Hepatocyte (in vitro differentiated cells): ENCODE measurements at places on chromosomes 12 and 14. TPM values are rescaled to one million over a fixed set of nuclear protein-coding genes. Genes with fewer than 3 reads are reported as not detected.

Gene NINJ2
- total RNA-seq: 0.70 and 0.92 TPM in 2 replicates

DNA sequence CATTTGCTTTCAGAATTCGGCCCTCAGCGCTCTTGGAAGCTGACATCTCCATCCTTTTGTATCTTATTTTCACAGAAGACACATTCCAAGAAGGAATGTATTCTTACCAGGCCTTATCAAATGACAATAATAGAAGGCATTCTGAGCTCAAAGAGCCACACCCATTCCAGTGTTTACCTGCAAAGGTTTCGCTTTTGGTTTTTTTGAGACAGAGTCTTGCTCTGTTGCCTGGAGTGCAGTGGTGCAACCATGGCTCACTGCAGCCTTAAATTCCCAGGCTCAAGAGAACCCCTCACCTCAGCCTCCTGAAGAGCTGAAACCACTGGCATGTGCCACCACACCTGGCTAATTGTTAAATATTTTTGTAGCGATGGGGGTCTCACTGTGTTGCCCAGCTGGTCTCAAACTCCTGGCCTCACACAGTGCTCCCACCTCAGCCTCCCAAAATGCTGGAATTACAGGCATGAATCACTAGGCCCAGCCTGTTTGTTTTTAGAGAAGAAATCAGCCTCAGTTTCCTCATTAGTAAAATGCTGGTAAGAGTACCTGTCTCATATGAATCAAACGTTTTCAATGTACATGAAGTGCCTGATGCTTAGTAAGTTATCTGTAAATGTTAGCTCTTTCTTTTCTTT is 69.2 kb downstream of the SLC6A12 start:
- no peaks in the 10 kb centered on the region for H3K36me3 ChIP-seq
- peaks cover 31% of the 10 kb centered on the region for H3K4me1 ChIP-seq
- H3K4me3 ChIP-seq: no peak overlapping the region
- no peaks in the 10 kb centered on the region for H3K27me3 ChIP-seq
- H3K27ac ChIP-seq: peak overlapping the region; percentile 77
- DNase-seq: no peak

Gene NKX2-1
- 2.7 and 4.7 TPM in 2 replicates for total RNA-seq

- no peak overlapping the region for H3K4me3 ChIP-seq
- peaks cover 5% of the 10 kb centered on the region for H3K4me1 ChIP-seq
- no peaks in the 10 kb centered on the region for H3K27me3 ChIP-seq
- H3K36me3 ChIP-seq: no peaks in the 10 kb centered on the region
These were observed 12.5 kb upstream of the AJUBA start for GRCh38 chr14:22994762-22995275.

- H3K4me1 ChIP-seq: peaks cover 35% of the 10 kb centered on the region
- no peaks in the 10 kb centered on the region for H3K27me3 ChIP-seq
- H3K4me3 ChIP-seq: no peak overlapping the region
- DNase-seq: peak; percentile 60
These were observed 5.5 kb downstream of the TMEM63C start for GRCh38 chr14:77186911-77187648.

DNA sequence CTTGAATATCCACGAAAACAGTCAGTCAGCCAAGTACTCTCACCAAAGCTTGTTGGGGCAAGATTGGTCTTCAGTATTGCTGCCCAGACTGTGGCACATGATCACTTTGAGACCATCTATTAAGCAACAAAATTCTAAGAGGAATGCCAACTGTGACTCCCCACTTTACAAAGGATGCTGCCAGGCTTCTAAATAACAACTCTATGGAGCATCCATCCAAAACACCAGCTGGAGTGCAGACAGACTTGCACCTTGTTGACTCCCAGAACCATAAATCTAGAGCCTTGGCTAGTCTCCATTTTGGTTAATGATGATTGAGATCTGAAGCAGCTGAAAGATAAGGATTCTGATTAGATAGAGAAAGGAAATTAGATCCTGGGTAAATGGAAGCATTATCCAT is 132.8 kb downstream of the DIO2 start:
- H3K27ac ChIP-seq: no peak overlapping the region
- no peaks in the 10 kb centered on the region for H3K4me1 ChIP-seq
- H3K4me3 ChIP-seq: no peak overlapping the region

DNA sequence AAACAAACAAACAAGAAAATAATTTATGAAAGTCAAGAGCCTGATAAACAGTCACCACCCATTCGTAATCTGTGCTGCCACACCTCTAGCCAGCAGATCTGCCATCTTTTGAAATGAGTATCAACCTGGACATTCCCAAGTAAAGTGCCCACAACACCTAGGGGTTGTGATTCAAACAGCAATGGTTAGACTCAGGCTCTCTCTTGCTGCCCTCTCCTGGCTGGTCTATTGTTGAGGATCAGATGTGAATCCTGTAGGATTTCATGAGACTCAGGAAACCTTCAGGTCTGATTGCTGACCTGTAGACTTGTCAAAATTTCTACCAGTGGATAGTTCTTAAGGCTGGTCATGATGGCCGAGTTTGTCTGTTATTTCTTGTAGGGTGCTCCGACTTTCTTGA is 26.8 kb downstream of the DGLUCY start:
- peak overlapping the region; percentile 75 for H3K27ac ChIP-seq
- no peaks in the 10 kb centered on the region for H3K36me3 ChIP-seq
- H3K27me3 ChIP-seq: no peaks in the 10 kb centered on the region
- H3K4me1 ChIP-seq: peaks cover 10% of the 10 kb centered on the region
- no peak for DNase-seq

Gene SLCO1B1
- 25.4 and 33.4 TPM in 2 replicates for total RNA-seq

- H3K4me3 ChIP-seq: no peak overlapping the region
- no peak for DNase-seq
- H3K27me3 ChIP-seq: no peaks in the 10 kb centered on the region
- H3K36me3 ChIP-seq: no peaks in the 10 kb centered on the region
These were observed 29.1 kb downstream of the RFLNA start for GRCh38 chr12:124323771-124324530.

- no peak overlapping the region for H3K4me3 ChIP-seq
- H3K4me1 ChIP-seq: peaks cover 13% of the 10 kb centered on the region
- H3K27ac ChIP-seq: no peak overlapping the region
These were observed 3.7 kb downstream of the ITGA5 start for GRCh38 chr12:54415221-54415929.
